Central memory CD8-positive, alpha-beta T cell (primary cell): ENCODE measurements at places on chromosomes 7 and 10.
A peak's percentile ranks its signal among the peaks of the same experiment; 100 is the strongest.

GRCh38 chr10:23362879-23363792 lies 18.5 kb upstream of the C10orf67 start:
- DNase-seq, result no peak

DNA sequence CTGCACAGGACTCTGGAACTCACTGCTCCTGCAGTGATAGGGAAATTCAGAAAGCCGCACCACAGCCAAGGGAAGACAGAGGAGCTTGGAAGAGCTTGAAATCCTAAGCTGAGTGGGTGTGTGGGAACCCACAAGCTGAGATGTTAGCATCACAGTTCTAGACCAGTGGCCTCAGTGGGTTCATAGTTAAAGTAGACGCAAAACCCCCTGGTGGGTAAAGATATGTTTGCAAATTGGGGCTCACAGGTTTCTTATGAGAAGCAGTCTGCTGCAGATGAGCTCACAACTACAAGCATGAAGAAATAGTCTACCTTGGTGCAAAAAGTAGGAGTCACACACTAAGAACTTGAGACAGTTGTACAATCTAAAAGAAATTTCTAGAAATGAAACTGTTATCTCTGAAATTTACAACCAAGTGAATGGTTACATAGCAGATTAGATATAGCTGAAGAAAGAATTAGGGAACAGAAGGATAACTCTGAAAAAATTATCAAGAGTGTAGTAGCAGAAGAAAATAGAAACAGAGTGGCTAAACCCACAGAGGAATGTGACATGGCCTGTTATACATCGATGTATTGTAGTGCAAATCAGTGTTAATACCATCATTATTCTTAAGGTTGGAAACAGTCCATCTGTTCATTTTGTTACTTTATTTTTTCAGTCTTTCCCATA lies 77.2 kb downstream of the DYNC2I1 start:
- DNase-seq, result no peak

DNA sequence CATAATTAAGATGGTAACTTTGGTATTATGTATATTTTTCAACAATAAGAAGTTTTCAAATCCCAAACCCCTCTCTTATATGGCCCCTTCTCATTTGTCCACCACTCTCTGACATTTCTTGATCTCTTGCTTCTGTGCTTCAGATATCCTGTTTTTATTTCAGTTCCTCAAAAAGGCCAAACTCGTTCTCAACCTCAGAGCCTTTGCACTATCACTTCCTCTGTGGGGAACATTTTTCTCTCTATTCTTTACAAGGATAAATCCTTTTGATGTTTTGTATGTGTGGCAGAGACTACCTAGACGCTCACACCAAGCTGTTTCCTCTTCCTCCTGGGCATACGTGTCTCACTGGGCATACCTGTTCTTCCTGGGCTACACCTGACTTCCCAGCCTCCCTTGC lies 54.2 kb upstream of the FRMD4A start:
- no peak for DNase-seq

GRCh38 chr10:89431977-89432376 lies 17.6 kb downstream of the IFIT5 start:
- no peak for DNase-seq

DNA sequence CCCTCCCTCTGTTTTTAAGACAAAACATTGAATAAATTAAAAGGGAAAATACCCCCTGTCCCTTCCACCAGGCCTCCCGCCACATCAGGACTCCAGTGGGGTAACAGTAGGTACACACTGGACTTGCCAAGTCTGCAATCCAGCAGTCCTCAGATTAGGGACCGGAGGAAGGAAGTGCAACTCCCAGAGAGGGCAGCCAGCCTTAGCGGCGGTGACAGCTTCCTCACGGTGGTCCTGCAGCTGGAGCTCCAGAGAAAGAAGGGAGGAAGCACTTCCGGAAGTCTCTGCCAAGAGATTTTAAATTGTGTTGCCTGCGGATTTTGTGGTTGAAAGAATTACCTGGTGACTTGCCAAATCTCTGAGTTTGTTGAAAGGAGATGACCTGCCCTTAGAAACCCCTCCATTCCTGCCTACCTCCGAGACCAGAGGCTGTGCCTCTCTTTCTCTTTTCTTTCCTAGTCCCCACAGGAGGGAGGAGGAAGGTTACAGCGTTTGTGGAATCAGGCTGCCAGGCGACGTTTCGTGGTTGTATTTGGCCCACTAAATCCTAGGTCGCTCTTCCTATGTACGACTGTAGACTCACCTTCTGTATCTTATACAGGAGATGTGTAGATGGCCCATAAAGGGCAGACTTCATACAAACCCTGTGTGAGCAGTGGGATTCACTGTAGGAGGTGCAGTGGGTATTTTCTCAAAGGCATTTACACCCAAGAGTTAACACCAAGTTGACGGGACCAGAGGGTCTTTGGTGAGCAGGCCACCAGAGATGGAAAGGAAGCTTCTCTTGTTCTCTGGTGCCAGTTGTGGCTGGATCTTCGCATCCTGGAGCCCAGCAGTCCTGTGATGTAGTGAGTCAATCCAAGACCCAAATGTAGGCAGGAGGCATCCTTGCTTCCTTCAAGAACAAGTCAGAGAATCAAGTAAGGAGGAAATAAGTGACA lies 77.9 kb downstream of the INSIG1 start:
- no peak for DNase-seq

DNA sequence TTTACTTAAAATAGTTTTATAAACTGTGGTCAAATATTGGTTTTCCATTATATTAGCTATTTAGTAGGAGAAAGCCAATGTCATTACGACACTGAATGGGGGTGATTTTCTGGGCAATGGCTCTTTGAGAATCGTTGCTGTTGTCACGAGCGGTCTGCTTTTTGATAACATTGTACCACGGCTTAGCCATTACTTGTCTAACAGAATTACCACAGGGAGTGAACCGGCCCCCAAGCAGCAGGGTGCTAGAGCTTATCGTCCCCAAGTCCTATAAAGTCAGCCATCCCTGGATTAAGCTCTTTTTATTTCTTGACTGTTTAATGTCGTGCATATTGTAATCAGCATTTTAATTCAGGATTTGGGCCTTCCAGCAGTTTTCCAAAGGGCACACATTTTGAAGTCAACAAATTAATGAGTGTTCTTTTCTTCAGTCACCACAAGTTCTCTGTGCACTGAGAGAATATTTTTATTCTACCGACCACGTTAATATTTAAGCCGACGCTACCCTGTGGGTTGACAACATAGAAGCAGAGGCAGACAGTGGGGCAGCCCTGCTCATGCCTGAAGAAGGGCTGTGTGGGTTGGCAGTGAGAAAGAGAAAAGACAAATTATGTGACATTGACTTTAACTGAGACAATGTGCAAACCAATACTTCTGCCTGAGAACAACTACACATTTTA lies 125.8 kb downstream of the ICA1 start:
- DNase-seq, result no peak

DNA sequence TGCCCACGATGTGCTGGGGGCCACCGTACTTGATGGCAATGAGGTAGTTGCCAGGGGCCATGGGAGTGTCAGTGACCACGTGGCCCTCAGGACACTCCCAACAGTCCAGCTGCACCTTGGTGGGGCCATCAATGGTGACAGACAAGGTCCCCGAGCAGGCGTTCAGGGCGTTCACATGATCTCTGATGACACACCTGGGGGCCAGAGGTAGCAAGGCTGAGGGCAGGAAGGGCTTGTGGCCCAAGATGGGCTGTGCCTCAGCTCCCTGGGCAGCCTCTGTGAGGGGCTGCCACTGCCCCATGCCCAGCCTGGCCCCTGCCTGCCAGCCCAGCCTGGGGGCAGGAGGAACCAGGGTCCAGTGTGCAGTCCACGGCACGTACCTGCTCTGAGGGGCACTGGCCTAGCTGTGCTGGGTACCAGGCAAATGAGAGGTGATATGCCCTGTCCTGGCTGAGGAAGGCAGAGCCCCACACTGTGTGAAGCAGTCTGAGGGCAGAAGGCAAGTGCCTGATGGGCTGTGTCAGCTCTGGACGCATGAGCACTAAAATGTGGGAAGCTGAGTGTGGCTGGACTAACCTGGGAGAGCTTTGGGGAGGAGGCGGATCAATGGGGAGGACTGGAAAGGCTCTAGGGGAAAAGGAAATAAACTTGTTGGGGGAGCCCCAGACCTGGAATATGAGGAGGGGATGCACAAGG lies 3.5 kb upstream of the KCP start:
- no peak for DNase-seq

GRCh38 chr7:104980841-104981671 lies 32.9 kb upstream of the KMT2E start:
- DNase-seq, result no peak

- no peak for DNase-seq
Measured at GRCh38 chr10:70376436-70377378, 5.7 kb downstream of the LRRC20 start.

DNA sequence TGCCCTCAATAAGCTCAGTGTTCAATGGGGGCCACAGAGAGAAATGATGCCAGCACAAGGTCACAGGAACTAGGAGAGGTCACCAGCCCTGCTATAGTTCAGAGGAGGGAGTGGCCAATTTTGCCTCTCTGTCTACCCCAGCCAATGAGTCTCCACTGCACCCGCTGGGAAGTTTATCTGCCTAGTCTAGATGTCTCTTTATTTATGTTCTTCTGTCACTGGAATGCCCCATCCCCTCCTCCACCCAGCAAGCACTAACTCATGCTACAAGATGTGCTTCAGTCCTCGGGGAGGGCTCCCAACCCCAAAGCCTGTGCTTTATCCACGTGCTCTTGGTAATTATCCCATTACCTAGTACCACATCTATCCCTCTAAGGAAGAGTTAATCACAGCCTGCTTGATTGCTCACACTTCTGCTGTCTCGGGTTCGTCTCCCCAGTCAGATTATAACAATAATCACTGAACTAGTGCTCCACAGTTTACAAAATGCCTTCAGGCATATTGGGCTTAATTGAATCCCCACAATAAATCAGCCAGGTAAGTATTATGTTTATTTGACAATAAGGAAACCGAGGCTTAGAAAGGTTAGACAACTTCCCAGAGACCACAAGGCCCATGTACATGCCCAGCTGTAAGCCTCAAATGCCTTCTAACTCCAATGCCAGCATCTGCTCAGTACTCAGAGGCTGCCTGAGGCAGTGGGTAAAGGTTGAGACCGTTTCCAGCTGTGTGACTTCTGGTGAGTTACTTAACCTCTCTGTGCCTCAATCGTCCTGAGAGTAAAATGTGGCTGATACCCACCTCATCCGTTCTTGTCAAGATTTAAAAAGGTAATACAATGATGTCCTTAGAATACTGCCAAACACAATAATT lies 3.9 kb downstream of the HIP1 start:
- no peak for DNase-seq

DNA sequence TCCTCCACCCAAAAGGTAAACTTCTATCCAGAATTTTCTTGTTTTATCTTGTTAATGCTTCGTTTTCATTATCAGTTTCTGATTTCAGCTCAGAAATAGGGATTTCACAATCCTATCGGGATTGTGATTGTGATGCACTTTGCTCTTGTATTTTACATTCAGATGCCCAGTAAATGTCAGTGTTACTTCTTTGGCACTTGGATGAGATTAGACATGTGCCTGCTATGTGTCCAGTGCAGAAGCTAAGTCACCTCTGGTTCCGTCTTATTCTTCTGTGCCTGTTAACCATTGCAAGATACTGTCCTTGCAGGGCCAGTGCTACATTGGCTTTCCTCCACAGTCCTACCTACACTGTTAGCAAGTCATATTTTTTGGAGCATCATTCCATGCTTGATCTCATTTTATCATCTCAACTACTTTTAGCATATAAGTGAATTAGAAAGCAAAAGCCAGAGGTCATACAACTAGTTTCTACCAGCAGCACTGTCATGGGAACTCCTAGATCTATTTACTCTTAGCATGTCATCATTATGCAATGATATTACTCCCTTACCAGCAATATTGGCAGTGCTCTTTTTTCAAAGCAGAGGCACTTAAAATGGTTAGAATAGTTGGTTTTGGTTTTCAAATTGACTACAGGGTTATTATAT lies 26.7 kb downstream of the ZNF277 start:
- no peak for DNase-seq

- DNase-seq, result no peak
Measured at GRCh38 chr10:8056871-8057331, 2.4 kb downstream of the GATA3 start.

- DNase-seq, result no peak
Measured at GRCh38 chr7:124074007-124074406, 41.1 kb upstream of the TMEM229A start.

- no peak for DNase-seq
Measured at GRCh38 chr7:137771679-137772078, 75.1 kb downstream of the DGKI start.

DNA sequence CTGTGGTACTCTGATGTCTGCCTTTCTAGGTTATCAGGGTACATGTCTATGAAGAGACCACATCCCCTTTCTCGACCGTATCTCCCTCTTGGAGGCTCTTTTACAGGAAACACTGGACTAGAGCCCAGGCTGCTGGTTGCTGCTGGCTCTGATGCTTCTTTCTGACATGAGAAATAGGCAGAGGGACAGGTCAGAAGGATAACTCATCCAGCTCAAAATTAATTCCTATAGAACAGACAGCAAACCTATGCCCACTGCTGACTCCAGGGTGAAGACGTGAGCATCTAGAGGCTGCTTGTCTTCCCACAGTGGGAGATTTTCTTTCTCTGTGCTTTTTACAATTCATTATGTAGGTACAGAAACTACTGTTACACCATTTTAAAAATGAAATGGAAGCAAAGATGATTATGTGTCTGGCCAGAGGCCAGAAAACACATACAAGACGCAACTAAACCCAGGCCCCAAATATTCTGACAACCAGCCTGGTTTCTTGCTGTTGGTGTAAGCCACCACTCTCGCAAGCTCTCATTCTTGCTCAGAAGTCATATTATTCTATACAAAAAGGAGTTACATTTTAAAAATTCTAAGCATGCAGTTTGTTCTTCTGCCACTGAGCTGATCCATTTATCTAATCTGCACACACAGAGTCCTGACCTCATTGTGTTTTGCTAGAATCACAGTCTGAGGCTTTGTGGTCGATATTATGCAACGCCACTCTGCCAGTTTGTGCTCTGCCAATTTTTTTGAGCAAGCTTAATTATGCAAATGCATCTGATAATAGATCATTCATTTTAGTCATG lies 424.3 kb downstream of the KIF20B start:
- DNase-seq, result no peak

DNA sequence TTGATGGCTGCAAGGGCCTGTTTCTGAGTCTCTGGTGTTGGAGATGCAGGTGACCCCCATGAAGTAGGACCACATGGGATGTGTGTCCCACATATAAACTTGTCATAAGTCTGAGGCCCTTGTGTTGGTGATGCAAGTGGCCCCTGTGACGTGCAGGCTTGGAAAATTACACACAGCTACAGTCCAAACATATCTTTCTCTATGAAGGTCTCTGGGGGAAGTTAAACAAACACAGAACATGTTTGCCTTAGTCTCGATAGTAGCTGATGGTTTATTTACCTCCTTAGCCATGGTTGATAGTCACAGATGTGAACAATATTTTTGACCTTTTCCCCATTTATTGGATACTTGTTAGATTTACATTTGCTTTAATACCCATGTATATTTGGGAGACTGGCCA lies 64.7 kb downstream of the ADCY1 start:
- DNase-seq, result peak; percentile 4

DNA sequence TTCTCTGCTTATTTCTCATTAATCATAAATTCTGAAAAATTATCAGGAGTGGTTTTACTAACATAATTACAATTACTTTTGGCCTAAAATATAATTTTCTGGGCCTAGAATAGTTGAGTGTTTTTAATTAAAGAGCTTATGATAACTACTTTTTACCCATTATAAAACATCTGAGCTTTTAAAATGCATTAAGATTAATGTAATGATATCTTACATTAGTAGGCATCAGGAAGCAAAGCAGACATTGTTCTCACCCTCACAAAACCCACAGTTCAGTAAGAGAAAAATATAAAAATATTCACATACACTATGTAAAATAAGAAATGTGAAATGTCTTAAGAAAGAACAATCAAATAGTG lies 443.7 kb upstream of the SEMA3A start:
- DNase-seq, result no peak
